Epithelial cell of proximal tubule (primary cell): ENCODE measurements at places on chromosomes 4 and X.

- DNase-seq: no peak
Observed at GRCh38 chrX:153628665-153629064, 18.3 kb upstream of the DUSP9 start.

DNA sequence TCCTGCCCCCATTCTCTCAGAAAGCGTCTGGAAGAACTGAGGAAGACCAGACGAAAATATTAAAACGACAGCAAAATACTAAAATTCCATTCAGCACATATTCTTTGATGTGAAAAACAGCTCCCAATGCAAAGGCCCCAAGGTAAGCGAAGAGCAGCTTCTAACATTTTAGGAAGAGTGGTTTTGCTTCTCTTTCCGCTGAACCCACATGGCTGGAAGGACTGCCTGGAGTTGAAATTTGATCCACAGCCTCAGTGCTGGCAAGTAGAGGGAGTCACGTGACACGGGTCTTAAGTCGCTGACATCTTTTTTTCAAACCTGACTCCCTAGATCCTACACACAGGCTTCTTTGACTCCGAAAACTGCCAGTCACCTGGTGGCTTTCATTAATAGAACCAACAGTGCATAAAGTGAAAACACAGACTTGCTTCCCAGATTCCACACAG lies at the start of gene FAM13A:
Gene FAM13A, minus strand, starts transcription at position 233 of the 446 bp plus-strand sequence. Its CDS starts 221 bp downstream, at position 12.
- DNase-seq: peak; percentile 93

DNA sequence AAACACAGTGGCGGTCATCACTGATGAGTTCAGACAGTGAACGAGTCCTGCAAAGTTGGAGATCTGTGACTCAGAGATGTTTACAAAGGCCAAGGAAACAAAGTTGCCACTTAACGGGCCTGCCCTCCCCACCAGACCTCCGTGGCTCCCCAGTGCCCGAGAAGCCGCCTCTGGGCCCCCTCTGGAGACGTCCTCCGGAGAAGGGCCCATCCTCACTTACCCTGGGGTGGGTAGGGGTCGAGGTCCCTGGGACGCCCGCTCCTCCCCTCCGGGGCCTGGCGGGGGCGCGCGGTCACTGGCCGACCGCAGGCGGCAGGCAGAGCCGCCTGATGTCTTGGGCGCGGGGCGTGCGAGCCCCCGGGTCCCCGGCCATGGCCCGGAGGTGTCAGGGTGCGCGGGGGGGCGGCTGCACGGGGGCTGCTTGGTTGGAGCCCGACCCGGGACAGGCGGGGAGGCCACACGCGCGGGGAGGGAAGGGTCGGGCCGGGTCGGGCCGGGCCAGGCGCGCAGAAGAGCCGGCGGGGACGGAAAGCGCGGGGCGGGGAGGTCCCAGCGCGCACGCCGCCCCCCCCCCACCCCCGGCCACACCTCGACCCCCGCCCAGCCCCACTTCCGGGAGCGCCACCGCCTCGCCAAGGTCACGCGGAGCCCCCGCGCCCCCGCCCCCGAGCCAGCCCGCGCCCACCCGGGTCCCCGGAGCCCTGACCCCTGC lies 529 bp downstream of the DHRSX start:
- DNase-seq: peak; percentile 13

DNA sequence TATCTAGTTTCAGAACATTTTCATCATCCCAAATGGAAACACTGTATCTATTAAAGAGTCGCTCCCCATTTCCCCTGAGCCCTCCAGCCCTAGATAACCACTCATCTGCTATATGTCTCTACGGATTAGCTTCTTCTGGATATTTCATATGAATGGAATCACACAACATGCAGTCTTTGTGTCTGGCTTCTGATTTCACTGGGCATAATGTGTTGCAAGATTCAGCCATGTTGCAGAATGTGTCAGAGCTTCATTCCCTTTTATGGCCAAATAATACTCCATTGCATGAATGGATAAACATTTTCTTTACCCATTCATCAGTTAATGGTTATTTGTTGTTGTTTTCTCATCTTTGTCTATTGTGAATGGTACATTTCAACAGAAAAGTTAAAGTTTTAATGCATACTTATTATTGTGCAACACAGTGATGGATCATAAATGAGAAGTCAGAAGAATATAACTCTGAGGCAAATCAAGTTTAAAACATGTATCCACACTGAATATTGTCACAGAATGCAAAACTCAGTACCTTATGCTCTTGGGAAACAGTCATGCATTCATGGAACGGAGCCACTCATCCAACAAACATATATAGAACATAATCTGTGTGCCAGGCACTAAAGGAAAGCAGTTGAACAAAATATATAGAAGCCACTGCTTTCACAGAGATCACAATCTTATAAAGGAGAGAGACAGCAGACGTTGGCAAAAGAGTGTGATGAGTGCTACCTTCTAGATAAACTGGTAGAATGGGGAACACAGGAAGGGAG lies 57.8 kb upstream of the MAGEA4 start:
- no peak for DNase-seq

DNA sequence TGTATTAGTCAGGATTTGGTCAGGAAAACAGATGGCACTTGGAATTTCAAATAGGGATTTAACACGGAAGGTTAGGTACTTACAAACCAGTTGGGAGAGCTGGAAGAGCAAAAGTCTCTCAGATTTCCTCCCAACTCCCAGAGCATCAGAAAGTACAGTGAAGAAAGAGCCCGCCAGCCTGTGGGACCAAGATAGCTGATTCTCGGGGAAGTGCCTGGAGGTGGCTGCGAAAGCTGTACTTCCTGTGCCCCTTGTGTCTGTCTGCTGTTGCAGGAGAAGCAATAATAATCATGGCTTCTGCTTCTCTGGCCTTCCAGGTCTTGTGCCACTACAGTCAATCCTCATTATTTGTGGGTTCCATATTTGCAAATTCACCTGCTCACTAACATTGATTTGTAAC lies 221.0 kb upstream of the BCOR start:
- DNase-seq: no peak
